ENCODE measurements at places on chromosomes 12 and 14.

DNA sequence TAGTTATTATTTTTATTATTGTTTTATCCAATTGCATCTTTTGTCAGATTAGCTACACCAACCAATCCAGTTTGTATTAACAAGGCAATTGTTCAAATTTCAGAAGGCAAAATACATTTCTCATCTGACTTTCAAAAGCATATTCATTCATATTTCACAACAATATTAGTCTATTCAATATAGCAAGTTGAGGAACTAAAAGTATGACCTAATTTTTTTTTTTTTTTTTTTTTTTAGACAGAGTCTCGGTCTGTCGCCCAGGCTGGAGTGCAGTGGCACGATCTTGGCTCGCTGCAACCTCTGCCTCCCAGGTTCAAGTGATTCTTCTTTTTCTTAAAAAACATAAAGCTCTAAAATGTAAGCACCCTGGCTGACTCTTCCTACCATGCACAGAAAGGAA is 17.3 kb downstream of the COX14 start:
- no peak for DNase-seq

GRCh38 chr12:3529281-3529680 is 38.3 kb downstream of the PRMT8 start:
- no peak for DNase-seq

- no peak for DNase-seq
These were observed 216.0 kb downstream of the AKAP6 start for GRCh38 chr14:32545095-32545494.

GRCh38 chr14:103027451-103027850 is 29.9 kb downstream of the CDC42BPB start:
- DNase-seq = no peak

GRCh38 chr12:97778111-97778510 is 315.5 kb downstream of the RMST start:
- DNase-seq = no peak

DNA sequence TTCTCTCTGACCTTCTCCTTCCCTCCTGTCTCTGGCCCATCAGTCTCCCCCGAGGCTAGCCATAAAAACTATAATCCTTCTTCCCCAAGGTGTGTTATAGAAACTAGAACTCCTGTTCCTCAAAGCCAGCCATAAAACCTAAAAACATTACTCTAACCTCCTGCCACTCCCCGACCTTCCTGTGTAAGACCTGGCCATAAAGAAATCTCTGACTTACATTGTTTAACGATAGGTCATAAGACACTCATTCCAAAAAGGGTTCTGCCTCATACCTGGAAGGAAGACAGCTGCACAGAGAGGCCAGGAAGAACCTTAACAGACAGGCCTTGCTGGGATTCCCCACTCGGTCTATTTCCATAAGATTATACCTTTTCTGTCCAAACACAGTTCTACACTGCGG is 70.9 kb upstream of the EEA1 start:
- DNase-seq = no peak

- DNase-seq = no peak
These were observed 91.2 kb upstream of the PARP11 start for GRCh38 chr12:3964439-3964838.

DNA sequence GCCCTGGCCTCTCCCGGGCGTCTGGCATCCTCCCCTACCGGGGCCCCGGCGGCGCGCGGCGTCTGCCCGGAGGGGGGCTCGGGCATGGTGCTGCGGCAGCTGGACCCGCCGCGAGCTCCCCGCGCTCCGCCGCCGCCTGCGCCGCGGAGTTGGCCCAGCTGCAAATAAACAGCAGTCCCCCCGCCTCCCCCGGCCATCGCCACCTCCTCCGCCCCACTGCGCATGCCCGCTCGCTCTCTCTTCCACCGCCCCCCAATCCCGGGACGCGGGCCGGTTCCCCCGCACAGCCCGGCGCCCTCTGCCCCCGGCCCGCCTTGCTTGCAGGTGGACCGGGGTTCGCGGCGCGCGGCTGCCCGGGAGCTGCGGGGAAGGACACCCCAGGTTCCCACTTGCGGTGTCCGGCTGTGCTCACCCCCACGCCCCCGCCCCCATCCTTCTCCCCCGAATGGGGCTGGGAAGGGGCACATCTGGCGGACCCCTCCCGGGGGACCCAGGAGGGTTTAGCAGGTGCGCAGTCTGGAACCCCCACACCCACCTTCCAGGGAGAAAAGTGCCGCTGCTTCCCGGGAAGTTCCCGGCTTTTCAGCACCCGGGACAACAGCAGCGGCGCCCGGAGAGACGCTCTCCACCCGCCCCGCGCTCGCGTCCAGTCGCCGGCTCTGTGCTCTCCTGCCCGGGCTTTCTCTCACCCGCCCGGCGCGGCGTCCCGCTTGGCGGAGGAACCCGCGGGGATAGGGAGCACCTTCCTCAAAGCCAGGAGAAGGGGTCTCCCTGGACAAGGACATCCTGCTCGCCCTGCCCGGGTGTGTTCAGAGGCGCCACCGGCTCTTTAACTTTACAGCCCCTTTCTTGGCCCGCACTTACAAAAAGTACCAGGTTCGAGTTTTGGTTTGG is at the start of gene TMTC1:
TSS of gene TMTC1 (minus strand) at position 170 of the 894 bp plus-strand sequence. CDS start 191 bp downstream, outside the sequence.
- DNase-seq = no peak

DNA sequence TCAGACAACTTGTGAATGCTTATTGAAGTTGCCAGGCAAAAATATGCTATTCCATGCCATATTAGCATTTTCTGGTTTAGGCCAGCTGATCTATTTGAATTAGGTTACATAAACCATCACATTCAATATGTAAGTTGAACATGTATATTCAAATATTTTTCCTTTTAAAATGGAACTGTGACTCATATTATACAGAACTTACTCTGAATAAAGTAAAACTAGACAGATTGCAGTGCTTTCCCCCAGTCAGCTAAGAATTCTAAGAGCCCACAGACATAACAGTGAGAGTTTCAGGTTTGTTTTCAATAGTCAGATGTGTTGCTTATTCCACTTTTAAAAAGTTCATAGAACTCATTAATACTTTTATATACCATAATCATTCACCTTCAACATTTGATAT is 119.8 kb downstream of the MGST1 start:
- no peak for DNase-seq

DNA sequence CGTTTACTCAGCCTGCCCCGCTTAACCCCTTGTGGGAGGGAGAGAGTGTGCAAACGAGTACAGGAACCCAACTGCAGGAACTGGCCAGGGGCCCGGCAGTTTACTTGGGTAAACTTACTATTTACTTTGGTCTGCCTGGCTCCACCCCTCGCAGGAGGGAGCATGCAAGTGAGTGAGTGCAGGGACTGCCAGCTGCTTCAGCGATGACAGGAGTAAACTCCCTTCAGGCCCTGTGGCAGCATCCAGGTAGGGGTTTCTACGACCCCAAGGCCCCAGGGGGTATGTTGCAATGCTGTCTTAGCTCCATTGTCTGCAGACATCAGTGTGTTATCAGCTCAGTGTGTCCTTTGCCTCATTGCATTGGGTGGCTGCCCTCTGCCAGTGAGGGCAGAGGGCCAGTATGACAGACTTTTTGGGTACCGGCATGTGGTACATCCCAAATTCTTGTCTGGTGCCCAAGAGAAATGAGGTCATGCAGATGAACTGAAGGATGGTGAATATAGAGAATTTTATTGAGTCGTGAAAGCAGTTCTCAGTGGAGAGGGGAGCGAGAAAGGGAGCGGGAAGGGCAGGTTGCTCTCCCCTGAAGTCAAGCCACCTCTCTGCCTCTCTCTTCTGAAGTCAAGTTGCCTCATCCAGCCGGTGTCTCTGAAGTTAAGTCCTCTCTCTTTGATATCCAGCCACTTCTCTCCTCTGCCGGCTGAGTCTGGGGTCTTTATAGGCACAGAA is 181.8 kb downstream of the FUT8 start:
- no peak for DNase-seq

- no peak for DNase-seq
These were observed 369.2 kb upstream of the PDE3A start for GRCh38 chr12:19998961-19999804.

GRCh38 chr14:75805646-75806045 is 144.6 kb downstream of the TTLL5 start:
- no peak for DNase-seq

DNA sequence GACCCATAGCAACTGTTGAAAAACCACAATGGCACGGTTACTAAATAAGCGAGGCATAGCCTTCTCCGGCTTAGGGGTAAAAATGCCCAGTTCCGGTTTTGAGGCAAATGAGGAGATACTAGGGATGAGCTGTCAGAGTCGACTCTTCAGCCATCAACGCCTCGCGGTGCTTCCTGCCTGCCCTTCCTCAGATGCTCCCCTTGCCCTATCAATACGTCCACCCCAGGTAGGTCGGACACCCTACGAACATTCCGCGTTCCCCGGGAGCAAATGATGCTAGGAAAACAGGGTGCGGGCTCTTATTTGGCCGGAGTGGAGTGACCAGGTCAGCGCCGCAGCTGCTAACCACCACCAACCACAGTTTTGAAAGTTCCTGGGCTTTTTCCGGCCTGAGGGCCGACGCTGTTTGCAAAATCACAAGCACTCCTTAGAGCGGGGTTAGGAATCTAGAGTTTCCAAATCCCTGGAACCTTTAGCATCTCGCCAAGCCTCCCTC is 1.2 kb downstream of the SRSF9 start:
- no peak for DNase-seq

- no peak for DNase-seq
These were observed 13.6 kb downstream of the PACS2 start for GRCh38 chr14:105328070-105328677.

- no peak for DNase-seq
These were observed 48.8 kb downstream of the LRTM2 start for GRCh38 chr12:1869145-1869544.

DNA sequence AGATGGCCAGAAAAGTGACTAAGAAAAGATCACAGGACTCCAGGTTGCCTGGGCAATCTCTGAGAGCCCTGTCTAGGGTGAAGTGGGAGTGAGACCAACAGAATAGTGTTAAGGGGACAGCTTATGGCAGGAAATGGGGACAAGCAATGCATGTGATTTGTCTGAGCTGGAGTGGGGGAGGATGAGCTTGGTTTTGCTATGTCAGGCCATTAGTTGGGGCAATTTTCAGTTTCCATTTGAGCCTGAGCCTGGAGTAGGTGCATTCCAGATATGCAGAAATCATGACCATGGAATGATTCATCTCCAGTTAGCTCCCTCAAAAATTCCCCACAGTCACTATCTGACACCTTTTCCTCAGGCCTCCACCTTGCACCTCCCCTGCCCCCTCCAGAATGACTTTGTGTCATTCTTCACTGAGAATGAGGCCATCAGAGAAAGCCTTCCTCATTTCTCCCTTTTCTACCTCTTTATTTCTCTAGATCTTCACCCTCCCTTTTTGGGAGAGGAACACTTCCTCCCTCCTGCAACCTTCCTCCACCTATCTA is 150.9 kb upstream of the PLEKHG7 start:
- DNase-seq = no peak

DNA sequence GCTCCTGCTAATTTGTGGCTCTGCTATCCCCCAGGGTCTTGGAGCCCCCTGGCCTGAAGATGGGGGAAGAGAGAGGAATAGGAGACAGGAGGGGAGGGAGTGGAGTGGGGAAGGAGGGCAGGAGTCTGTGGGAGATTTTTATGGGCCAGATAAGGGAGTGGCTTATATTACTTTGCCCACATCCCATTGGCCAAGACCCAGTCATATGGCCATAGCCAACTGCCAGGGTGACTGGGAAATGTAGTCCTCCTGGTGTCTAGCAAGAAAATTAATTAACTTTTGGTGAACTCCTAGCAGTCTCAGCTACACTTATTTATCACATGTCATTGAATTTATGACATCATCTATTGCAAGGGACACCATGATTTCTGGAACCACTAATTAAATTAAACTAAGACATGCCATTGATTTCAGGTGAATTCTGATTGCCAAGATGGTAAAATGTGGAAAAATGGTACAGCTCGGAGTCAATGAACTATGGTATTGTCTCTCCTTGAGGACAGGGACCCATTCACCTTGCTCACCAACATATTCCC is 50.3 kb downstream of the ESRRB start:
- DNase-seq = no peak

- DNase-seq = peak; percentile 13
These were observed 40.9 kb upstream of the CAPRIN2 start for GRCh38 chr12:30795410-30796312.

GRCh38 chr12:99985631-99986030 is 895 bp upstream of the ANKS1B start:
- DNase-seq = no peak

- no peak for DNase-seq
These were observed 83.4 kb upstream of the ESRRB start for GRCh38 chr14:76292561-76292960.

- DNase-seq = no peak
These were observed 1.4 kb downstream of the ACTN1 start for GRCh38 chr14:68977718-68978171.

DNA sequence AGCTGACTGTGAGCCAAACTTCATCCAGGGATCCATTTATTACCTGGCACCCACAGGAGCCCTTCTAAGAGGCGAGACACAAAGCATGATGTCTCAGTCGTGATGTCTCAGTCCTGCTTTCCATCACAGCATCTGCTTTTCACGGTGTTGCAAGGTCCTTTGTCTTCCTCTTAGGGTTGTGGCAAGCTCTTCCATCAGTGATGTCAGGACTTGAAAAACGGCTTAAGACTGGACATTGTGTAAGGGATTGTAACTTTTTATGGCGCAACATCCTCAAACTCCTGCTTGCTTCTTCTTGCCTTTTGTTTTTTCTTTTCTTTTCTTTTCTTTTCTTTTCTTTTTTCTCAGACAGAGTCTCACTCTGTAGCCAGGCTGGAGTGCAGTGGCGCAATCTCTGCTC is 586.5 kb upstream of the TMEM132C start:
- no peak for DNase-seq

DNA sequence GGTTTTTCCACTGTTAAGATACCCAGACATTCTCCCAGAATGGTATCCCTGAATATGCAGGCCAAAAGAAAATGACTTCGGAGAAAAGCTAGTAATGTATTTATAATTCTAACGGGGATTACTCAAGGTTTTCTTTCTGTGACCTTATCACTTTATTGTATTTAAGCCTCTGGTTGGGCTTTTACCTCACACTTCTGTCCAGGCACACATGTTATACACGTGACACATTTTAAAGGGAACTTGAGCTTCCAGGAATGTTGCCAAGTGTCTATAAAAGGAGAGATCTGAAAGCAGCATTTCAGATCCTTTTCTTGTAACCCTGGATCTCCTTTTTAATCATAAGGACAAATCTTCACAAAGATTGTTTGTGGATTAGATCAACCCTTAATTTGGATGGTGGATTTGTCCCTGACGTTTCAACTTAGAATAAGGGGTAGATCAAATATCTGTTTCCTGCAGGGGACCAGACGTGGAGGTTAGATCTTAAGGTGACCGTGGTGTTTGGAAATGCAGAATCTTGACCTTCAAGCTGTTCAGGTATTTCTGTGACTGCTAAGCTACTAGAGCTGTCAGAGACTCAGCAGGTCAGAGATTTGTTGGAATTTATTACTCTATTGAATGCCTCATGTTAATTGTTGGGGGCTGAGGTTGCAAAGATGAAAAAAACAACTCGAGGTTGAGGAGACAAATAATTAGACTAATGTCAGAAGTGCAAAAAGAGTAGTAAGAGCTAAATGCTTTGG is 1.5 kb downstream of the CIPC start:
- no peak for DNase-seq

GRCh38 chr12:49944046-49944445 is 6.5 kb upstream of the AQP2 start:
- DNase-seq = no peak
